ENCODE measurements at places on chromosomes 3 and 15. TPM values are rescaled to one million over a fixed set of nuclear protein-coding genes. Genes with fewer than 3 reads are reported as not detected.

CFAP91 gene
- not detected for total RNA-seq

INTS14 gene
- 50.0 TPM for total RNA-seq

PLCB2 gene
- total RNA-seq = 1.6 TPM

FANCD2OS gene
- total RNA-seq = not detected

ADAMTS9 gene
- 3.1 TPM for total RNA-seq

DCLK3 gene
- not detected for total RNA-seq

TAGLN3 gene
- total RNA-seq = 0.39 TPM

HRG gene
- not detected for total RNA-seq

BNC1 gene
- total RNA-seq = 8.8 TPM

DPPA2 gene
- not detected for total RNA-seq

PLSCR5 gene
- not detected for total RNA-seq

ALS2CL gene
- 1.2 TPM for total RNA-seq

DPPA4 gene
- total RNA-seq = 0.10 TPM

WDR93 gene
- 0.48 TPM for total RNA-seq

MESP1 gene
- total RNA-seq = 2.5 TPM

CHST13 gene
- not detected for total RNA-seq

KCNMB3 gene
- total RNA-seq = 0.88 TPM

MYLK gene
- total RNA-seq = 94.7 TPM

ATP13A5 gene
- total RNA-seq = not detected

MKRN2OS gene
- not detected for total RNA-seq

BCL2A1 gene
- 3.0 TPM for total RNA-seq

AMIGO3 gene
- total RNA-seq = 1.1 TPM

AHSG gene
- total RNA-seq = not detected

SLC4A7 gene
- 32.1 TPM for total RNA-seq

GAP43 gene
- 0.29 TPM for total RNA-seq

SEMA3F gene
- 1.9 TPM for total RNA-seq

NUP210 gene
- total RNA-seq = 0.24 TPM

CISH gene
- 1.8 TPM for total RNA-seq

GOLGA6L7 gene
- total RNA-seq = not detected

AGBL1 gene
- total RNA-seq = not detected

RTP4 gene
- total RNA-seq = 4.4 TPM

C3orf22 gene
- total RNA-seq = not detected

FGF12 gene
- 0.12 TPM for total RNA-seq

MAP4 gene
- 99.2 TPM for total RNA-seq

FOXL2NB gene
- total RNA-seq = under 0.01 TPM

COL6A5 gene
- not detected for total RNA-seq

RTP3 gene
- total RNA-seq = not detected

PIERCE2 gene
- total RNA-seq = 9.9 TPM

MST1 gene
- total RNA-seq = 3.4 TPM

GOLGA6L4 gene
- total RNA-seq = 0.68 TPM

FAM162A gene
- total RNA-seq = 72.1 TPM

ZNF860 gene
- 0.60 TPM for total RNA-seq

CMTM7 gene
- 24.5 TPM for total RNA-seq

SEMA3B gene
- 5.6 TPM for total RNA-seq

ROPN1B gene
- 1.3 TPM for total RNA-seq

CLDN16 gene
- not detected for total RNA-seq

ALDH1L1 gene
- not detected for total RNA-seq

IL20RB gene
- 10.7 TPM for total RNA-seq

LRRC2 gene
- total RNA-seq = 0.12 TPM

TEX55 gene
- total RNA-seq = not detected

FAM3D gene
- not detected for total RNA-seq

SERINC4 gene
- total RNA-seq = not detected

SMAD3 gene
- total RNA-seq = 19.7 TPM

FXR1 gene
- total RNA-seq = 122 TPM

BSN gene
- total RNA-seq = 0.10 TPM

RAB6B gene
- 0.29 TPM for total RNA-seq

All from RPMI7951 (cell line).